Aorta (tissue), 5 donors: ENCODE measurements at places on chromosomes 2 and 18. TPM values are rescaled to one million over a fixed set of nuclear protein-coding genes. Genes with fewer than 3 reads are reported as not detected.

The RAD51AP2 gene
- total RNA-seq = not detected

The LIMS4 gene
- total RNA-seq = 16.0 TPM

The CPO gene
- 0.51 TPM for total RNA-seq

The TRIB2 gene
- 39.7 TPM for total RNA-seq

The MC5R gene
- total RNA-seq = not detected

The FNDC4 gene
- total RNA-seq = 18.6 TPM

The CERKL gene
- total RNA-seq = not detected

The RIT2 gene
- total RNA-seq = not detected

The CFAP221 gene
- 2.1 TPM for total RNA-seq

The CIDEA gene
- total RNA-seq = 0.58 TPM

The AGXT gene
- not detected for total RNA-seq

The ADRA2B gene
- 34.0 TPM for total RNA-seq

The ICA1L gene
- 10.3 TPM for total RNA-seq

The ABCA12 gene
- total RNA-seq = not detected

The IL1R2 gene
- total RNA-seq = 3.3 TPM

The FBXO41 gene
- total RNA-seq = 3.3 TPM

The NTSR2 gene
- total RNA-seq = not detected

The CTNNA2 gene
- 0.12 TPM for total RNA-seq

The MEX3C gene
- 31.7 TPM for total RNA-seq

The SLC16A14 gene
- total RNA-seq = 6.0 TPM

The EDAR gene
- total RNA-seq = not detected
